Ovary (tissue), 10 donors: ENCODE measurements at places on chromosomes 12 and 14. TPM values are rescaled to one million over a fixed set of nuclear protein-coding genes. Genes with fewer than 3 reads are reported as not detected.

GRCh38 chr12:53871367-53871766 is 67.3 kb upstream of the HOXC13 start:
- no peak for DNase-seq

GRCh38 chr12:54853933-54854538 is at the start of gene MUCL1:
Gene MUCL1, plus strand, starts transcription at chr12:54854516. Its CDS starts 67 bp downstream, at chr12:54854583.
- DNase-seq: no peak

MLF2 gene
- polyA plus RNA-seq: 130 TPM

DNA sequence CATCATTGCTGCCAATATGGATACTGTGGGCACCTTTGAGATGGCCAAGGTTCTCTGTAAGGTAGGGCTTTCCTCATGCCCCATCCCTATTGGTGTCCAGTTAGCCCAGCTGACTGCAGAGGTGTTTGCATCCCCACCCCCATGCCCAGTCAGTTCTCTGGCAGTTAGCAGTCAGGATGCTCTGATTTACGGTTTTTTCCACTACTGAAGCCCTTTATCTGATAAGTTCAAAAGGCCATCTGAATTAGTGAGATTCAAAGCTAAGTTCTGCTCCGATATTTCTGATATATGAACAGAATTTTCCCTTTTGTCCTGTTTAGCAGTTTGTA is 773 bp downstream of the GMPR2 start:
- DNase-seq: no peak

DNA sequence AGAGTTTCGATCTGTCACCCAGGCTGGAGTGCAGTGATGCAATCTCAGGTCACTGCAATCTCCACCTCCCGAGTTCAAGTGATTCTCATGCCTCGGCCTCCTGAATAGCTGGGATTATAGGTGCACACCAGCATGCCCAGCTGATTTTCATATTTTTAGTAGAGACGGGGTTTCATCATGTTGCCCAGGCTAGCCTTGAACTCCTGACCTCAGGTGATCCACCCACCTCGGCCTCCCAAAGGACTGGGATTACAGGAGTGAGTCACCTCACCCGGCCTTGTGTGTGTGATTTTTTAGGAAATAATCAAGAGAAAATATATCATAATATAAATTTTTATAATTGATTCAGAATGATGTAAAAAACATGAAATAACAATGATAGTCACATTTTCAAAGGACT is 1231.4 kb downstream of the GALC start:
- DNase-seq: no peak

- DNase-seq: no peak
These were observed 129.0 kb upstream of the HMGA2 start for GRCh38 chr12:65695113-65695865.

DNA sequence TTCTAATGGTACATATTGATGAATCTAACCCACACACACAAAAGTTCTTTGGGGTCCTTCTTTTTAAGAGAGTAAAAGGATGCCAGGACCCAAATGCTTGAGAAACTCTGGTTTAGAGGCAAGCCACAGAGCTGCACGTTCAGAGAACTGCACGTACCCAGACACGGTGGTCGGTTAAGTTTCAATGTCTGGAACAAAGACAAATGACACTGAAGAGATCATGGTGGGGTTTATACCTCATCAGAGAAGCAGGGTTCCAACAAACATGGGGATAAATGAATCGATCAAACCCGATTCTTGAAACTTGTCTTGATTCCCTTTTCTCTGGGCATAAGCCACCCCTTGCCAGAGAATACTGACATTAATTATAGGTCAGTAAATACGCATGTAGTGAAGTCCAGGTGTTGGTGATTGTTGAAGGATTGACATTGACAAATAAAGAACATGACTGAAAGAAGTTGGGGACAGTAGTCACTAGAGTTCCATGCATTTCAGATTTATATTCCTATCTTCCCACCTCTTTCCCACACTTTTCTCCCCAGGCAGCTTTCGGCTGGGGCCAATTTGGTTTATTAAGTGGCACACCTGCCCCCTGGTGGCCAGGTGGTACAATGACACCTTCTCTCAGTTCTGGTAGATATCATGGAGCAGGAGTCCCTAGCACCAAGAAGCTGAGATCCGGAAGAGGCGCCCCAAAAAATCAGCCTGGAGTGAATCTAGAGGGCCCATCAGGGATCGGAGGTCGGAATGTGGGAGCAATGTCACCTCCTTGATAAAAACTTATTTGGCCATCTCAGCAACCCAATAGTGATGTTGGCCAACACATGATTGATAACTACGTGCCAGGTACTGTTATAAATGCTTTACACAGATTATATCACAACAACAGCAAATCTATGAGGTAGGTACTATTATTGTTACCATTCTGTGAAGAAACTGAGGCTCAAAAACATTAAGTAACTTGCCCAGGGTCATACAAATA is 17.8 kb upstream of the HDAC7 start:
- peak; percentile 84 for DNase-seq

DNA sequence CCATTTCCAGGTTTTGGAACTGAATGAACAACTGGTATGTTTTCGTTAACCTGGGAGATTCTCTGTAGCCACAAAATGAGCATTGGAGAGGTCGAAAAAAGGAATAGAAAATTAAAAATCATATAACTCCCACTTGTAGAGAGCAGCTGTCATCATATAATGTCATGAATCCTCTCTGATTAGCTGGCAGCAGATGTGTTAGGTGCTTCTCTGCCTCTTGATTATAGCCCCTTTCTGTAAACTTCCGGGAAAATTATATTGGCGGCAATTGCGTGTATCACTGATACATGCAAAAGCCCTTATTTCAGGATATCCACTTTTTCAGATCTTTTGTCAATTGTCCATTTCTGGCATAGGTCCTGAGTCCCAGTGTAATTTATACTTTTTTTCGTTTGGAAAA is 31.7 kb downstream of the FGD4 start:
- no peak for DNase-seq

BLOC1S1 gene
- 214 TPM for polyA plus RNA-seq

DNA sequence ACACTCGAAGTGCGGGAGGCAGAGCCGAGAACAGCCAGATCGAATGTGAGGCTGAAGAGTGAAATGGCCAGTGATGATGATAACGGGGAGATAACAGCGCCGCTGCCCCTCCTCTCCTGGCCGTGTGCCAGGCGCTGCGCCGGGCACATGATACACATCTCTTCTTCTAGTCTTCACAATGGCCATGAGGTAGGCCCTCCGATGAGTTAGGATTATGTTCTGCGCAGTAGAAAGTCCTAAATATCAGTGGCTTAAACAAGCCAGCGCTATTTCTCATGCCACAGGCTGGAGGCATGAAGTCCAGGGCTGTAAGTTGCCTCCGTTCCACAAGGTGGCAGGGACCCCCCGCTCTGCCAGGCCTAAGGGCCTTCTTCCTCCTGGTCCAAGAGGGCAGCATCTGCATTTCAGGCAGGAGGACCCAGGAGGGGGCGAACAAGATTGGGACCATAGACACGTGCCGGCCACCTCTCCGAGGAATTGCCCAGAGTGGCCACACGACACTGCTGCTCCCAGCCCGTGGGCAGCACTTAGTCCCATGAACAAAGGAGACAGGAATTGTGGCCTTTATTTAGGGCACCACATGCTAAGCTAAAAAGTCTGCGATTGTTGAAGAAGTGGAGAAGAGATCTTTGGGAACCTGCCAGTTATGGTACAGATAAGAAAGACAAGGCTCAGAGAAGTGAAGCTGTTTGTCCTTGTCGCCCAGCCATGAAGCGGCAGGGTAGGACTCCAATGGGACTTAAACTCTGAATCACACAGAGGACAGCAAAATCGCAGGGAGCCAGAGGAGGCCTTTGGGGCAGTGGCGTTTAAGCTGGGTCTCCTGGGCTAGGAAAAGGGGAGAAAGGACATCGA is 10.9 kb upstream of the HVCN1 start:
- DNase-seq: no peak
